ENCODE measurements at places on chromosomes 4 and X.

DNA sequence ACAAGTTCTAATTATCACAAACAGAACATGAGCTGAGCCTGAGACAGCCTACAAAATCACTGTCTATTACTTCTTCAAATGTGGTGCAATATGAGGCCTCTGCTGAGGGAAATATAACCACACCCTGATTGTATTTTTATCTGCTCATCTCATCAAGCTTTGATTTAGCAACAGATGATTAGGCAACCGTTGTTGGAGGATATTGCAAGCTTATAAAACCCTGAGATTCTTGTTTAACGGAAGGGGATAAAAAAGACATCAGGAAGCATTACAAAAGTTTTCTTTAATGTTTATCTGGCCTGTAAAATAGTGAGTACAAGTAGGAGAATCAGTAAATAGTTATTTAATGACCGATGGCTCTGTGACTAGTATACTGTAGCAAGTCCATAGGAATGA is 108.5 kb downstream of the ZNF330 start:
- peak; percentile 81 for DNase-seq

GRCh38 chr4:101191302-101192098 is 155.8 kb downstream of the PPP3CA start:
- DNase-seq = no peak

DNA sequence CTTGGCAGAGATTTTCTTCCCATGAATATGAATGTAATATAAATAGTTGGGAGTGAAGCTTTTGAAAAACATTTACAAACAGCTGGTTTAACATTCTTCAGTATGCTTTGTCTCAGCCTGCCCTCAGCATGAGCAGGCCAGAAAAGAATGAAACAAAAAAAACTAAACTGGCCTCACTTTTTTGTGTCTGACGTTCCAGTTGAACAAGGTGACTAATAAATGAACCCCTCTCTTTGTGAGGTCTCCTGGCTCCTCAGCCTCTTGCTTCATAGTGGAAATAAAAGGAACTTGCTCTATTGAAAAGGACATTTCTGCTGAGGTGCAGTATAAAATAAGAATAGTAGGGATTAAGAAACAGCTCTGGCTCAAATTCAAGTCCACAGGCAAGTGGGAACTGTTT is 9.4 kb downstream of the CHST7 start:
- peak; percentile 73 for DNase-seq

DNA sequence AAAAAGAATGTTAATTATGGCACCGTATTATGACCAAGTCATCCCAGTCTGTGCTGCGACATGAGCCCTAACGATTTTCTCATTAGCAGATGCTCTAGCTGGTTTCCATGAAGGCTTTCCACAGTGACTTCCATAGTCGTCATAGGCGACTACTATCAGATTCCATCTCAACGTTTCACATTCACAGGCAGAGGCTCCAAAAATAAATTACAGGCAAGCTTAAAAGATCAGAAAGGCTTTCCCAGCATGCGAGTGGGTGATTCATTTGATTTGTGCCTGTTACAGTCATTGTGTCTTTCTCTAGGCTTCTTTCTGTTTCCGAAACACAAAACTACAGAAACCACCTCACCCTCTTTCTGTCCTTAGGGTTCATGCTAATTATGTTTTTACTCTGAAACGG is 43.2 kb downstream of the PALLD start:
- DNase-seq = no peak

DNA sequence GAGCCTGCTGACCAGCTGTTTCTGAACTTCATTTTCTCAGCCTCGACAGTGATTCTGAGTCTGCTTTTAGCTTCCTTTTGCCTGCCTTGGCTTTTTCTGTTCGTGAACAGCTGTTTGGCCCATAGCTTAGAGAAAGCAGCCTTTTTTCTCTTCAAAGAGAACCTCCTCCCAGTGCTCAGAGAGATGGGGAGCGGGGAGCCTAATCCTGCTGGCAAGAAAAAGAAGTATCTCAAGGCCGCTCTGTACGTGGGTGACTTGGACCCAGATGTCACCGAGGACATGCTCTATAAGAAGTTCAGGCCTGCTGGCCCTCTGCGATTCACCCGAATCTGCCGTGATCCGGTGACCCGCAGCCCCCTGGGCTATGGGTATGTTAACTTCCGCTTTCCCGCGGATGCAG is 756 bp downstream of the PABPC5 start:
- DNase-seq = no peak

- DNase-seq = no peak
These were observed 36.4 kb downstream of the CCDC149 start for GRCh38 chr4:24876431-24876830.

DNA sequence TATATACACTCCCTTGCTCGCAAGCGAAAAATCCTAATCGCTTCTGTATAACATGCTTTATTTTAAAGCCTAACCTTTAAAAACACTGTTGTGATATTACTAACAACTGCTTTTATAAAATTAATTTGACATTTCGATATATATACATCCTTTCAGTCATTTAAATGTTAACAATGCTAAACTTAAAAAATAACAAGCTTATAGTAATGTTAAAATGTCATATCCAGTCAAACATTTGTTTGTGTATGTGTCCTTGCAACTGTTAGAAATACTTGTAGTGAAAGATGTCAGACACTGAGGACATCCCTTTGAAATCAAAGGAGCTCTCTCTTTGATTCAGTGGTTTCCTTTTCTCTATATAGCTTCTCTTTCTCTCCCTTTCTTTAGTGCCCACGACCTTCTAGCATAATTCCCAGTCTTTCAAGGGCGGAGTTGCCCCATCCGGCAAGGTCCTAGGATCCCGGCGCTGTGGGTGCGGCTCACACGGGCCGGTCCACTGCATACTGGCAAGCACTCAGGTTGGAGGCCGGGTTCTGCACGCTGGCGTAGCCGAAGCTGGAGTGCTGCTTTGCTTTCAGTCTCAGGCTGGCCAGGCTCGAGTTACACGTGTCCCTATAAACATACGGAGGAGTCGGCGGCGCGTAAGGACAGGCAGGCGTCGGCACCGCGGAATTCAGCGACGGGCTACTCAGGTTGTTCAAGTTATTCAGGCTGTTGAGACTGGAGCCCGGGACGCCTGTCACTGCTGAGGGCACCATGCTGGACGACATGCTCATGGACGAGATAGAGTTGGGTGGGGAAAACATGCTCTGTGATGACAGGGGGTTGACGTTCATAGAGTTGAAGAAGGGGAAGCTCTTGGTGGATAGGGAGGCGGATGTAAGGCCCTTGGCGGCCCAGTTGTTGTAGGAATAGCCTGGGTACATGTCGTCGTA is 5.0 kb downstream of the PITX2 start:
- DNase-seq = no peak

DNA sequence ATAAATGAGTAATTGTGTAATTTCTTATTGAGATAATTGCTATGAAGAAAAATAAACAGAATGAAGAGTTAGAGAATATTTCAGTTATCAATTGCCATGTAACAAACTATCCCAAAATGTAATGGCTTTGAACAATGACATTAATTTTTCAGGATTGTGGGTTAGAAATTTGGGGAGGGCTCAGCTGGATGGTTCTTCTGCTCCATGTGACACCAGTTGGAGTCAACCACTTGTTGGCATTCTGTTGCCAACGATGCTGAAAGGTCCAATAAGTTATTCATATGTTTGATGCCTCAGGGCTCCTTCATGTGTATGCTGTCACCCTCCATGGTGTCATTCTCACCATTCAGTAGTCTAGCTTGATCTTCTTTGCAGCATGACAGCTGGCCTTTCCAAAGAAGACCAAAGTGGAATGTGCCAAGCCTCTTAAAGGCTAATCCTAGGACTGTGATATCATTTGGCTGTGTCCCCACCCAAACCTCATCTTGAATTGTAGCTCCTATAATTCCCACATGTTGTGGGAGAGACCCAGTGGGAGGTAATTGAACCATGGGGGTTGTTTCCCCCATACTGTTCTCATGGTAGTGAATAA is 20.9 kb upstream of the CCDC149 start:
- DNase-seq = no peak
